ENCODE measurements at places on chromosomes 13 and 19.

DNA sequence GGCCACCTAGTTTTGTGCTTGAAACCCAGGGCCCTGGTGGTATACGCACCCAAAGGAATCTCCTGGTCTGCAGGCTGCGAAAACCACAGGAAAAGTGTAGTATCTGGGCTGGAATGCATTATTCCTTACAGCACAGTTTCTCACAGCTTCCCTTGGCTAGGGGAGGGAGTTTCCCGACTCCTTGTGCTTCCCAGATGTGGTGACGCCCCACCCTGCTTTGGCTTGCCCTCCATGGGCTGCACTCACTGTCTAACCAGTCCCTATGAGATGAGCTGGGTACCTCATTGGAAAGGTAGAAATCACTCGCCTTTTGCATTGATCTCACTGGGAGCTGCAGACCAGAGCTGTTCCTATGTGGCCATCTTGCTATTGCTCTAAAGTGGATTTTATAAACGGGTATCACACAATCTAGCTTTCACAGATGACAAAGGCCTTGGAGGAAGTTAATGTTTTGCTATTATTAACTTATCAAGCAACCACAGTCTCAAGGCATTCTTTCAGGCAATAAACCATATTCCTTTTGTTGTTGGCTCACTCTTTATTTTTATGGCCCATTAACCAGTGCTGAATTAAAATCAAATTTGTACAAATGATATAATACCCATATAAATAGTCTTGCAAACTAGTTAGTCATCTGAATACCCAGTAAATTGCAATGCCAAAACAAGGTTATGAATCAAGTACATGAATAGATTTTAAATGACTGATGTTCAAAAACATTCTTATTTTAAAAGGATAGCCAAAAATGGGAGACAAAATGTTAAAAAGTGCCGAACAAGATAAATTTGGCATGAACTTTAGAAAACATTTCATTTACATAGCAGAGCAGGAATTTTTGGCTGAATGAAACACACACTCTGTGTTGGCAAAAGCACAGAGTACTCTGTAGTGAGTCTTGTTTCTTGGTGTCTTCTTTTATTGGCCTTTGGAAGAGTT is 475.4 kb upstream of the ARGLU1 start:
- no peak overlapping the region for H3K27ac ChIP-seq
- H3K27me3 ChIP-seq, result no peaks in the 10 kb centered on the region
- no peaks in the 10 kb centered on the region for H3K4me1 ChIP-seq
- no peak overlapping the region for H3K4me3 ChIP-seq
- no peak for DNase-seq

GRCh38 chr13:77099415-77099814 is 72.5 kb upstream of the FBXL3 start:
- peaks cover 17% of the 10 kb centered on the region for H3K36me3 ChIP-seq
- DNase-seq, result no peak
- H3K4me1 ChIP-seq, result no peaks in the 10 kb centered on the region
- H3K27me3 ChIP-seq, result no peaks in the 10 kb centered on the region
- no peak overlapping the region for H3K27ac ChIP-seq

DNA sequence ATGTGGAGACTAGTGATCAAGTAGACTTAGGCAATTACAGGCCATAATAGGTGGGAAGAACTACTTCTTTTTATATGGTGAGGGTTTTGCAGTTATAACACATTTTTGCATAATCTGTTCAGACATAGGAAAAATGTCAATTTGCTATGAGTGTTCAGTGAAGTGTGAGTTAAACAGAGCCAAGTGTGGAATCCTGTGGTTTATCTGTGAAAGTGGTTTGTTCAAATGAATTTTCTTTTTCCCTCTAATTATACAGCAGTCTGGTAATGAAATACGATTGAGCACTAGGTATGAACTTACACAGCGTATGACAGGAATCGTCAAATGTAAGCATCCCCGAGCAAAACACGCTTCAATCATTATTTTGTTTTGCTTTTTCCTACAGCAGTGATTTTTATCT is 178.3 kb downstream of the STK24 start:
- no peak overlapping the region for H3K27ac ChIP-seq
- no peaks in the 10 kb centered on the region for H3K36me3 ChIP-seq
- DNase-seq, result no peak

GRCh38 chr13:98651744-98652143 is 74.8 kb upstream of the STK24 start:
- H3K4me1 ChIP-seq, result peaks cover 5% of the 10 kb centered on the region
- no peak overlapping the region for H3K4me3 ChIP-seq
- no peak for DNase-seq

DNA sequence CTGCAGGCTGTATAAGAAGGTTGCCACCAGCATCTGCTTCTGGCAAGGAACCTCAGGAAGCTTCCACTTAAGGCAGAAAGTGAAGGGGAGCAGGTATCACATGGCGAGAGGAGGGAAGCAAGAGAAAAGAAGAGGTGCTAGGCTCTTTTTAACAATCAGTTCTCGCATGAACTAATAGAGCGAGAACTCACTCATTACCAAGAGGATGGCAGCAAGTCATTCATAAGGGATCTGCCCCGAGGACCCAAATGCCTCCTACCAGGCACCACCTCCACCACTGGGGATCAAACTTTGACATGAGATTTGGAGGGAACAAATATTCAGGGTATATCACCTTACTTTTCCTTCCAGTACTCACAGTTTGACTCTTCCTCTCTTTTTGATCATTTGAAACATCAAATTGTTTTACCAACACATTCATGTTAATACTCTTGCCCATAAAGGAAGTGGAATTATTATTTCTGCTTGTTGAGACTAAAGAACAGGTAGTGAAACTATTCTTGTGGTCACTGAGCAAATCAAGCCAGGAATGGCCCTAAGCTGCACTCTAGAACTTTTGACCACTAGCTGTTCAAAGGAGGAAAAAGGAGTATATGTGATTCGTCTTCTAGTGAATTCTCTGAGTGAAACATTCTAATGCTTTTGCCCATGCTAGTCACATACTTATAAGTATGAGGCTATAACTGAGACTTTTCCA is 45.0 kb downstream of the LACC1 start:
- H3K4me1 ChIP-seq, result no peaks in the 10 kb centered on the region
- H3K27ac ChIP-seq, result no peak overlapping the region
- no peaks in the 10 kb centered on the region for H3K27me3 ChIP-seq
- no peak for DNase-seq

- peaks cover 14% of the 10 kb centered on the region for H3K36me3 ChIP-seq
- H3K27me3 ChIP-seq, result no peaks in the 10 kb centered on the region
- DNase-seq, result no peak
- peak overlapping the region; percentile 90 for H3K27ac ChIP-seq
- H3K4me3 ChIP-seq, result peak overlapping the region; percentile 90
Observed at GRCh38 chr19:39845584-39845932, 621 bp downstream of the FBL start.

GRCh38 chr19:17282488-17283125 is 906 bp downstream of the ANKLE1 start:
- peak overlapping the region; percentile 61 for H3K4me3 ChIP-seq
- no peaks in the 10 kb centered on the region for H3K27me3 ChIP-seq
- peaks cover 1% of the 10 kb centered on the region for H3K36me3 ChIP-seq
- DNase-seq, result peak; percentile 88

GRCh38 chr13:47085346-47085745 is 188.5 kb upstream of the HTR2A start:
- H3K36me3 ChIP-seq, result no peaks in the 10 kb centered on the region
- DNase-seq, result no peak
- no peak overlapping the region for H3K27ac ChIP-seq
- no peaks in the 10 kb centered on the region for H3K4me1 ChIP-seq
- H3K27me3 ChIP-seq, result no peaks in the 10 kb centered on the region

- peaks cover 28% of the 10 kb centered on the region for H3K4me1 ChIP-seq
- DNase-seq, result peak; percentile 85
- H3K27ac ChIP-seq, result peak overlapping the region; percentile 95
- H3K27me3 ChIP-seq, result no peaks in the 10 kb centered on the region
- peaks cover 72% of the 10 kb centered on the region for H3K36me3 ChIP-seq
- peak overlapping the region; percentile 96 for H3K4me3 ChIP-seq
Observed at GRCh38 chr19:13842291-13843103, 34.4 kb upstream of the NANOS3 start.

DNA sequence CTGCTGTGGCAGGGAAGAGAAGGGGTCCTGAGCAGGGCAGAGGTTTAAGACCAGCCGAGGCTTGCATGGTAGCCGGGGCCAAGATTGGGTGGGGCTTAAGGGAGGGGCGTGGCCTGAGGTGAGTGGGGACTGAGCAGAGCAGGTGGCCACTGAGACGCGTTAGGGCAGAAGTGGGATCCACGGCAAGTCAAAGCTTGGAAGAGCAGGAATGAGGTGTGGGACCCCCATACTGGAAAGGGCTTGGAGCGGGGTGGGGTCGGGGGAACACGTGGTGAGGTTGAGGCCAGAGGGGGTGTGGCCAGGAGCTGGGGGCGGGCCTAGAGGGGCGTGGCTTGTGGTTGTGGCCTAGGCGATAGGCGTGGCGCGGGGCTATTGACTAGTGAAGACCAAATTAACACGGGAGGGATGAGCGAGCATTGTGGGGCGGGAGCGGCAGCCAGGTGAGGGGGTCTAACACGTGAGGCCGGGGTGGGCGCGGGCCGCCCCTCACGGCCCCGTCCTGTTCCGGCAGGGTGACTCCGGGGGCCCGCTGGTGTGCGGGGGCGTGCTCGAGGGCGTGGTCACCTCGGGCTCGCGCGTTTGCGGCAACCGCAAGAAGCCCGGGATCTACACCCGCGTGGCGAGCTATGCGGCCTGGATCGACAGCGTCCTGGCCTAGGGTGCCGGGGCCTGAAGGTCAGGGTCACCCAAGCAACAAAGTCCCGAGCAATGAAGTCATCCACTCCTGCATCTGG is 3.3 kb downstream of the CFD start:
- no peaks in the 10 kb centered on the region for H3K27me3 ChIP-seq
- peak; percentile 57 for DNase-seq
- peaks cover 5% of the 10 kb centered on the region for H3K4me1 ChIP-seq
- H3K4me3 ChIP-seq, result no peak overlapping the region
- H3K36me3 ChIP-seq, result peaks cover 8% of the 10 kb centered on the region
- H3K27ac ChIP-seq, result no peak overlapping the region

DNA sequence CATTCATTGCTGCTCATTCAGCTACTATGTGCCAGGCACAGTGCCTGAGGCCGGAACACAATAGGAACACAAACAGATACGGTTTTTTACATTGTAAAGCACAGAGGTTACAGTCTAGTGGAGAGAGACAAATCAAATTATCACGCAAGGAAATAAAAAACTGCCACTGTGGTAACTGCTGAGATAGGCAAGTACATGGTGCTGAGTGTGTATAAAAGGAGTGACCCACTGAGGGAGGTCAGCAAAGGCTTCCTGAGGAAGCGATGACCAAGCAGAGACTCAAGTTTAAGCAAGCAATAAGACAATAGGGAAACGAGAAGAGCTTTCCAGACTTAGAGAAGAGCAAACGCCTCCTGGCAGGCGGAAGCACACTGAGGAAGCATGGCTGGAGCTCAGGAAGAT is 56.4 kb downstream of the NUFIP1 start:
- peaks cover 30% of the 10 kb centered on the region for H3K4me1 ChIP-seq
- DNase-seq, result peak; percentile 36
- H3K36me3 ChIP-seq, result peaks cover 16% of the 10 kb centered on the region
- H3K4me3 ChIP-seq, result no peak overlapping the region
- H3K27me3 ChIP-seq, result no peaks in the 10 kb centered on the region

GRCh38 chr19:40736661-40737060 is 13.6 kb downstream of the ACTMAP start:
- H3K4me1 ChIP-seq, result peaks cover 7% of the 10 kb centered on the region
- DNase-seq, result no peak
- peaks cover 99% of the 10 kb centered on the region for H3K36me3 ChIP-seq
- H3K4me3 ChIP-seq, result no peak overlapping the region
- H3K27me3 ChIP-seq, result no peaks in the 10 kb centered on the region

DNA sequence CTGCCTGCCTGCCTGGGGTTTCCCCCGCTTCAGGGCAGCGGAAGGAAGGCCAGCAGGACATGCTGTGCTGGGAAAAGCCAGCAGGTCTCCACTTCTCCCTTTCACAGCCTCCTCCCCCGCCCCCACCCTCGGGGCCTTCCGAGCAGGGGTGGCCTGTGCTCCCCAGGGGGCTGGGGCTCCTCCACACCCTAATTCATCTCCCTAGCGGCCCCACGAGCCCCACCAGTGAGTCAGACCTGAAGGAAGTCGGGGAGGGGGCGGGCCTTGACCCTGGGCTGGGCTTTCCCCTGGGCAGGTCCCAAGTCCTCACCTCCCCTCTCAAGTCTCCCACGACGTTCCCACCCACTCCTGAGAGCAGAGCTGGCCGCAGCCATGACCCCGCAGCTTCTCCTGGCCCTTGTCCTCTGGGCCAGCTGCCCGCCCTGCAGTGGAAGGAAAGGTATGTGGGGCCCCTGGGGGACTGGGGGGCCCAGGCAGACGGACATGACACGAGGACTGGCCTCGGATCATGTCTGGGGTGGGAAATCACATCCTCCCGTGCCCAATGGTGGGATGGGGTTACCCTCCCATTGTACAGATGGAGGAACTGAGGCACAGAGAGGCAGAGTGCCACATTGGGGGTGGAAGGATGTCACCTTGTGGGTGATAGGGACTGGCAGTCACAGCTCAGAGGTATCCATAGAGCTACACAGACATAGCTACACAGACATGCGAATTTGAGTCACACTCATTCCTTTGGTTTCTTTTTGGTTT is at the start of gene EBI3:
Gene EBI3, plus strand, starts transcription at position 345 of the 753 bp plus-strand sequence. Its CDS starts 28 bp downstream, at position 373.
- no peaks in the 10 kb centered on the region for H3K27me3 ChIP-seq
- H3K36me3 ChIP-seq, result peaks cover 4% of the 10 kb centered on the region
- peaks cover 4% of the 10 kb centered on the region for H3K4me1 ChIP-seq
- H3K27ac ChIP-seq, result no peak within 1 kb of the TSS
- H3K4me3 ChIP-seq, result no peak within 1 kb of the TSS

DNA sequence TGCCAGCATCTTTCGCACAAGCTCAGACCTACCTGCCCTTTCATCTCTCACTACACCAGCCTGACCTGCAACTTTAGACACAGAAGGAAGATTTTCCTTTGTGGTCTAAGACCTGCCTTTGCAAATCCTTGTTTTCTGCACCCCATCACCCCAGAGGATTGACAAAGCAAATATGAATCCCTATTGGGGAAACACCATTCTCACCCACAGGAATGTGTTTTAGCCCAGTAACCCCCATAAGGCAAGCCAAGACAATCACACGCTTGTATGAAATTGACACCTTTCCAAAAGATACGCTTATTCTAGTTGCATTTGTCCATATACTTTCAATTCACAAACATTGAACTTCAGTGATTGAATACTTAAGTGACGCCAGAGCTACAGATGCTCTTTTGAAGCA is 55.7 kb downstream of the SPATA13 start:
- no peak overlapping the region for H3K27ac ChIP-seq
- H3K4me3 ChIP-seq, result no peak overlapping the region
- H3K36me3 ChIP-seq, result no peaks in the 10 kb centered on the region
- H3K4me1 ChIP-seq, result no peaks in the 10 kb centered on the region
- no peak for DNase-seq

GRCh38 chr19:8208119-8208921 is 850 bp upstream of the CERS4 start:
- H3K4me3 ChIP-seq, result peak overlapping the region; percentile 69
- H3K4me1 ChIP-seq, result no peaks in the 10 kb centered on the region
- DNase-seq, result no peak

DNA sequence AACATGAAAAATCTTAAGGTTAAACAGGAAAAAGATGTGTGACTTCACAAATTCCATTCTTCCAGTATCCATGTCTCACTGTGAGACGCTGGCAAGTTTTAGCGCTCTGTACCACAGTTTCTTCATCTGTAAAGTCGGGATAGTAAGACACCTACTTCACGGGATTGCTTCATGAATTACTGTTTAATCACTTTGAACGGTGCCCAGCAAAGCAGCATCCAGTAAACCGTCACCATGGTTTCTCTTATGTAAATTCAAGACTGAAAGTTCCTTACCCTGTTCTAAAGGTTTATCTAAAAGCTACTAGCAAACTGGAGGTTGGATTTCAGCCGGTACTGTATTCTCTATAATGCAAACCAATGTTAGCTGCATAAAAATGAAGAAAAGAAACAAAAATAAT is 53.5 kb downstream of the KATNAL1 start:
- H3K4me3 ChIP-seq, result no peak overlapping the region
- no peak for DNase-seq
- no peak overlapping the region for H3K27ac ChIP-seq
- H3K27me3 ChIP-seq, result no peaks in the 10 kb centered on the region
